ENCODE measurements at places on chromosomes 7 and 10. TPM values are rescaled to one million over a fixed set of nuclear protein-coding genes. Genes with fewer than 3 reads are reported as not detected.

DNA sequence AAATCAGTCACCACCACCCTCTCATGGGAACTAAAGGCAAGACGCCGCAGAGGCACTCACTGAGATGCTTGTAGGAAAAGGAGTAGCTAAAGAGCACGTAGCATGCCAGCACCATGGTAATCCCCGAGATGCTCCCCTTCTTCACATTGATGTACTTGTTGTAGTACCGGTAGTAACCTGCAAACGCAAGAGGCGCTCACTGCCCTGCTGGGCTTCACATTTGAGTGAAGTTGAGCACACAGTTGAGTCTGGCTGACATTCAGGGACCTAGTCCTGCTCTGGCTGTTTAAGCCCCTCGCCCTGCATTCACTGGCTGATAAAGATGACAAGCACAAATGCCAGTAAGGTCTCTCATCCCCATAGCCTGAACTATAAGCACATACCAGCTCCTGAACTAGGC, 6.9 kb downstream of the ATP5MF start:
- no peak overlapping the region for H3K27ac ChIP-seq
- no peaks in the 10 kb centered on the region for H3K27me3 ChIP-seq
- peaks cover 61% of the 10 kb centered on the region for H3K4me1 ChIP-seq
- H3K4me3 ChIP-seq = no peak overlapping the region

DNA sequence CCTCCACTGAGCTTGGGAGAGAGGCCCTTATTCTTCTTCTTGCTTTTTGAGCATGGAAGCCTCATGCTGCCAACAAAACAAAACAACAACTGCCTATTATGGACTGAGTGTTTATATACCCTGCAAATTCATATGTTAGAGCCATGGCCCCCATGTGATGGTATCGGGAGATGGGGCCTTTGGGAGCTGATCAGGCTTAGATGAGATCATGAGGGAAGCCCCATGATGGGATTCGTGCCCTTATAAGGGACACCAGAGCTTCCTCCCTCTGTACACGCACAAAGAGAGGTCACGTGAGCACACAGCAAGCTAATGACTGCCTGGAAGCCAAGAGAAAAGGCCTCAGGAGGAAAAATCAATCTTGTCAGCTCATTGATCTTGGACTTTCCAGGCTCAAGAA, 235.0 kb downstream of the FANK1 start:
- H3K27ac ChIP-seq = no peak overlapping the region
- no peaks in the 10 kb centered on the region for H3K27me3 ChIP-seq

DNA sequence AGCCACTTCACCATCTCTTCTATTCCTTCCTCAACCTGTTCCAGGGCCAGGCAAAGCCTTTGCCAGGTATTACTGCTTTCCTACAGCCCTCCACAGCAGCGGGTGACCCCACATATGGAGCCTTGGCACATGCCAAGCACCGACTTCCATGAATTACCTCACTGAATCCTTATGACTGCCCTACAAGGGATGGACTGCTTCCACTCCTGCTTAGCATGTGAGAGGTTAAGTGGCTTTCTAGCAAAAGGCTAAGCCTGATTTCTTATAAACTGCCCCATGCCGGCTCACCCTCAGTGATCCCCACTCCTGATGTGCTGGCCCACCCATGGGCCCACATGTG, 44.0 kb upstream of the PDLIM1 start:
- no peak overlapping the region for H3K4me3 ChIP-seq
- H3K27me3 ChIP-seq = no peaks in the 10 kb centered on the region
- H3K36me3 ChIP-seq = no peaks in the 10 kb centered on the region
- peak overlapping the region; percentile 70 for H3K27ac ChIP-seq
- no peak for DNase-seq

- H3K27me3 ChIP-seq = no peaks in the 10 kb centered on the region
- no peaks in the 10 kb centered on the region for H3K36me3 ChIP-seq
- peaks cover 48% of the 10 kb centered on the region for H3K4me1 ChIP-seq
- DNase-seq = no peak
Measured at GRCh38 chr7:77734659-77735421, 38.6 kb downstream of the RSBN1L start.

GRCh38 chr7:155298288-155298833, 683 bp downstream of the INSIG1 start:
- H3K36me3 ChIP-seq = peaks cover 6% of the 10 kb centered on the region
- peaks cover 19% of the 10 kb centered on the region for H3K4me1 ChIP-seq
- no peak for DNase-seq
- H3K27me3 ChIP-seq = no peaks in the 10 kb centered on the region
- H3K27ac ChIP-seq = peak overlapping the region; percentile 73

DNA sequence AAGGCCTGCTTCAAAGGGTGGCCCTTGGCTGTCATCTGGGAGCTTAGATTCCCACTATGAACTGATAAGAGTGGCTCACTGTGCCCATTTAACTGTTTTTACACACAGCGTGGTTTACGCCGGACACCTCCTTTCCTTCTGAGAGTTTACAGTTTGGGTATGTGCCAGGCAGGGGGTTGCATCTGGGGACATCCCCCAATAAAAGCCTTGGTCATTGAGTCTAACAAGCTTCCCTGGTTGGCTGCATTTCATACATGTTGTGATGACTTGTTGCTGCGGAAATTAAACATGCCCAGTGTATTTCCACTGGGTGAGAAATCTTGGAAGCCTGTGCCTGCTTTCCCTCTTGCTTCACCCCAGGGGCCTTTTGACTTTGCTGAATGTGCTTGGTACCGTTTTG, 264.1 kb upstream of the NPY start:
- no peaks in the 10 kb centered on the region for H3K27me3 ChIP-seq
- no peak for DNase-seq
- no peaks in the 10 kb centered on the region for H3K4me1 ChIP-seq
- no peaks in the 10 kb centered on the region for H3K36me3 ChIP-seq
- H3K27ac ChIP-seq = no peak overlapping the region
- no peak overlapping the region for H3K4me3 ChIP-seq

- H3K4me3 ChIP-seq = no peak overlapping the region
- peak overlapping the region; percentile 67 for H3K27ac ChIP-seq
- H3K27me3 ChIP-seq = no peaks in the 10 kb centered on the region
- H3K36me3 ChIP-seq = no peaks in the 10 kb centered on the region
Measured at GRCh38 chr7:107125475-107125874, 43.3 kb upstream of the HBP1 start.

DNA sequence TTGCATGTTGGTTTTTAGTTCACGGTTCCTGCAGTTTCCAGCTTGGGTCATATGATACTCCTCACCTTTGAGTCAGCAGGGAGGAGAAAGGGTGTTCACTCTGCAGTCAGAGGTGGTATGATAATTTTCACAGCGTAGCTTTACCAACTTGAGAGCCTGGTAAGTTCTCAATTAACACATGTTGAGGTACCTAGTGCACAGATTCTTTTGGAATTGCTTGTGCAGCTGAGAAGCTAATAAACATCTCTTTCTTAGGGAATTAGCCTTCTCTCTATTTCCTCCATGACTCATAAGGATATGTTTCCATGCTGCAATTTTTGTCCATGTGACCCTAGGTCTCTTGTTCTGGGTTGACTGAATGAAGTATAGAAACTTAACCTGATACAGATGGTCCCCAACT, 166.6 kb downstream of the KIF20B start:
- no peak overlapping the region for H3K27ac ChIP-seq
- H3K27me3 ChIP-seq = no peaks in the 10 kb centered on the region
- no peak overlapping the region for H3K4me3 ChIP-seq
- no peaks in the 10 kb centered on the region for H3K4me1 ChIP-seq
- no peak for DNase-seq

Gene XRCC2
- 1.6 TPM for total RNA-seq
